ENCODE measurements at places on chromosomes 5 and 9.

DNA sequence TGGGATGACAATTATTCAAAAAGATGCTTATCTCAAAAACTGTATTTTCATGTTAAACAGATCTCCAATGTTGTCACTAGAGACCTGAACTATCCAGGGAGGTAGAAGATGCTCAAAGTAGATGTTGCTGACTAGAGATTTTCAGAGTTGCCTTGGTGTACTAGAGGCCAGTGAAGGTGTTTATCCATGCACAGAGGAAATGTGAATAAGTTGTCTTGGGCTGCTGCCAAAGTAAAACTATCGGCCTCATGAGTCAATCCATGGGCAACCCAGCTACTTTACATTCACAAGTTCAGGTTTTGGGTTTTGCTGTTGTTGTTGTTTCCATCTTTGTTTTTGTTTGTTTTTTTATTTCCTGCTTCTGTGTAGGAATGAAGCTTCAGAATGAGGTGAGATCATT, 141.1 kb upstream of the RANBP3L start:
- peak; percentile 66 for DNase-seq

- no peak for DNase-seq
These were observed 224.8 kb downstream of the ENC1 start for GRCh38 chr5:74415695-74416102.

GRCh38 chr9:129125478-129125877, 14.3 kb downstream of the PTPA start:
- peak; percentile 97 for DNase-seq

DNA sequence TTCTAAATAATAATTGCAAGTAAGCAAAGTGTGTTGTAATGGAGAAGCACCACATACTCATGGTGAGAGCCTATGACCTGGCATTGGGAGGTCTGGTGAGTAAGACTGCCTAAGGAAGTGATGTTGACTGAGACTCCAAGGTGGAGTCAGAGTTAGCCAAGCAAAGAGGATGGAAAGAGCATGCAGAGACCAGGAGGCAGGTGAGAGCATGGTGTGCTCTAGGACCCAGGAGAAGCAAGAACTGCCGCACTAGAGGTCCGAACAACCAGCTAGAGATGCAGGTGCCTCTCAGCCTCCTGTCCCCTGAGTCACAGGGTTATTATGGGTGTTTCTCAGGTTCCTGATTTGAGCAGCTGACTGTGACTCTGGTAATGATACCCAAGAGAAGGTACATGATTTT, 27.3 kb downstream of the ANP32B start:
- DNase-seq: peak; percentile 69

DNA sequence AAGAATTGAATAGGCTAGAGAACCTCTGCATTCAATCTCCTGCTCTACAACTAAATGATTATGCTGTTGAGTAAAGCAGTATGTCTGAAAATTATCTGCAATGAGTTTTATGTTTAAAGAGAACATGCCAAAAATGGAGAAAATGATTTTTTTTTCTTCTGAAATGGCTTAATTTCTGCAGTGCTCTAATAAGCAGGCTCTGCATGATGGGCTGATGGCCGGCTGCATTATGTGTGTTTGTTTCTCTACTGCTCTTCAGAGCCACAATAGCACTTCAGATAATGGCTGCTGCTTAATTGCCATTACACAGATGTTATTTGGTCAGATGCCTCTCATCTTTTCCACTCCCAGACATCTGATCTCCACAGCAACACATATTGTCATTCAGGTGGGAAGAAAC, 286.4 kb upstream of the DMAC1 start:
- no peak for DNase-seq
